Activated T-cell treated with anti-CD3 and anti-CD28 coated beads, Interleukin-2, amount 50 U/mL, for 48 hours (primary cell): ENCODE measurements at places on chromosomes 1 and 21.

GRCh38 chr1:10519016-10519417, 44.3 kb downstream of the PEX14 start:
- no peak for DNase-seq

- DNase-seq, result no peak
Measured at GRCh38 chr1:229154811-229155210, 116.1 kb upstream of the RAB4A start.

DNA sequence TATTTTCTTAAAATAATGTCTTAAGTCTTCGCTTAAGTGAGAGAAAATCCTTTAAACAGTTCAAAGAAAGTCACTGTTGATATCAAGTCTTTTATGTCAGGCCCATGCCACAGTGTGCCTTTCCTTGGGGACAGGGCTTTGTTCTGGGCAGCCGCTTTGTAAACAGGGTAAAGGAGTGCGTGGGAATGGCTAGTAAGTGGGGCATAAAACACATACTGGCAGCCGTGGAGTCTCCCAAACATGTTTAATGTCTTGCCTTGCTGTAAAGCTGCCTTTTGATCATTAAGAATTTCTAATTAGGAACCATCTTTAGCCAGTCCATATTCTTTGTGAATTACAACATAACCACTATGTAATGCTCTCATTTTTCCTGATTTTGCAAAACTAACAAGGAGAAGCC, 99.7 kb downstream of the PHTF1 start:
- no peak for DNase-seq

GRCh38 chr21:37415939-37416338, 49.4 kb downstream of the DYRK1A start:
- DNase-seq, result no peak

- DNase-seq, result no peak
Measured at GRCh38 chr1:204714861-204715511, 29.4 kb upstream of the LRRN2 start.

GRCh38 chr1:14926818-14927575, 226.6 kb upstream of the TMEM51 start:
- no peak for DNase-seq

- peak; percentile 36 for DNase-seq
Measured at GRCh38 chr1:99004254-99004860, 304 bp downstream of the PLPPR5 start.

GRCh38 chr1:165954940-165955339, 127.5 kb downstream of the UCK2 start:
- no peak for DNase-seq

DNA sequence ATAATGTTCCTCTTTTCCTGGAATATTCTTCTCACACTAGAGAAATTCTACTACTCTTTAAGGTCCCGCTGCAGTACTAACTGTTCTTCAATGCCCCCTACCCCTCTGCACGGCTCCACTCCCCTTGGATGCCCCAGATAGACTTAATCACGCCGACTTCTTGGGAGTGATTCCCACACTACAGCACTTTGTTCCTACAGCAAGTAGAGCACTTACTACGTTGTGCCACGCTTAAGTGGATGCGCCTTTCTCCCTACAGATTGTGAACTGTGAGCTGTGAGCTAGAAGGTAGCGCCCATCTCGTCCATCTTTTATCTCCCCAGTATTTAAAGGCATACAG, 2.2 kb downstream of the ZNF436 start:
- no peak for DNase-seq

DNA sequence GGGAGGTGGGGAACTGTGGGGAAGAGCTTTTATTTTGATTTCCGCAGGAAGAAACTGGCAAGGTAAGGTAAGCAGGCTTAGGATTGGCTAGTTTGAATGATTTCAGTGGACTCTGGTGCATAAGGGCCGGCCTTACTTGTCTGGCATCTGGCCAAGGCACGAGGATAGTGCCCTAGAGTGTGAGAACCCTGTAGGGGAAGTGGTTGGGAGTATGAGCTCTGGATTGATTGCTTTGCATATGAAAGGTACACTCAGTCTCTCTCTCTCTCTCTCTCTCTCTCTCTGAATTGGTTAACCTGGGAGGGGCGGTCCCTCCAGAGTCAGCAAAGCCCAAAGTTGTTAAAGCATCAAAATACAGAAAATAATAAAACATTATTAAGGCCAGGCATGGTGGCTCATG, 463.0 kb downstream of the SIPA1L2 start:
- no peak for DNase-seq

GRCh38 chr1:44405031-44405797, at the start of gene RNF220:
RNF220 (plus strand) TSS chr1:44405255.
- peak; percentile 52 for DNase-seq

DNA sequence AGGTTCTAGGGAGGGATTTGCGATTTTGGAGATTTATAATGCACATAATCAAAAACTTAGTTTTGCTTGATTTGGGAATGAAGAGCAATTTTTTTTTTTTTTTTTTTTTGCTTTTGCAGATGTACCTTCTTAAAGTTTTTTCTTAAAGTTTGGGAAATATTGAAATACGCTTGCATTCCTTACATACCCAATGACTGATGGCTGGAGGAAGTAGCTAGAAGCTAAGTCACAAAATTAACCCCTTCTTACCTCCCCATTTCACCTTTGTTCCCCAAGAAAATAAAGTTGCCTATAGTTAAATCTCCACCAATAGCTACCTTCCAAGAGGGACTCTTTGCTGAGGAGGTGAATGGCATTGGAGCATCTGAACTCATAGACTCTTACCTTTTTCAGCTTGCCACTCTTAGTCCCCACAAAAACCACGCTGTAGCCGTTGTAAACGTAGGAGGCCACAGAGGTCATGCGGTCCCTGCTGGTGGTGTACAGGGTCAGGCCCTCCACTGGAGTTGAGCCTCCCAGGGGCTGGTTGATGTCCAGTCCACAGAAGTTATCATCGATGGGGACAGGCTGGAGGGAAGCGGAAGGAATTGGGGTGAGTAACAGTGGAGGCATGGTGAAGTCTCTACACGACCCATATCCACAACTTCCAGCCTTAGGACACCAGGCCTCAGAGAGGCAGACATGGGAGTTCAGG, 34.1 kb downstream of the PLXNA2 start:
- no peak for DNase-seq

GRCh38 chr1:78005755-78006154, 1.0 kb downstream of the DNAJB4 start:
- no peak for DNase-seq

DNA sequence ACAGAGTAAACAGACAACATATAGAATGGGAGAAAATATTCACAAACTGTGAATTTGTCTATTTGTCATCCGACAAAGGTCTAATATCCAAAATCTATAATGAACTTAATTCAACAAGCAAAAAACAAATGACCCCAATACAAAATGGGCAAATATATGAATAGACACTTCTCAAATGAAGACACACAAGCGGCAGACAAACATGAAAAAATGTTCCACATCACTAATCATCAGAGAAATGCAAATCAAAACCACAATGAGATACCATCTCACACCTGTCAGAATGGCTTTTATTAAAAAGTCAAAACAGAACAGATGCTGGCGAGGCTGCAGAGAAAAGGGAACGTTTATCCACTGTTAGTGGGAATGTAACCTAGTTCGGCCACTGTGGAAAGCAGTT, 72.7 kb downstream of the SMYD3 start:
- no peak for DNase-seq

- no peak for DNase-seq
Measured at GRCh38 chr21:37658121-37658816, 258.0 kb downstream of the KCNJ6 start.

DNA sequence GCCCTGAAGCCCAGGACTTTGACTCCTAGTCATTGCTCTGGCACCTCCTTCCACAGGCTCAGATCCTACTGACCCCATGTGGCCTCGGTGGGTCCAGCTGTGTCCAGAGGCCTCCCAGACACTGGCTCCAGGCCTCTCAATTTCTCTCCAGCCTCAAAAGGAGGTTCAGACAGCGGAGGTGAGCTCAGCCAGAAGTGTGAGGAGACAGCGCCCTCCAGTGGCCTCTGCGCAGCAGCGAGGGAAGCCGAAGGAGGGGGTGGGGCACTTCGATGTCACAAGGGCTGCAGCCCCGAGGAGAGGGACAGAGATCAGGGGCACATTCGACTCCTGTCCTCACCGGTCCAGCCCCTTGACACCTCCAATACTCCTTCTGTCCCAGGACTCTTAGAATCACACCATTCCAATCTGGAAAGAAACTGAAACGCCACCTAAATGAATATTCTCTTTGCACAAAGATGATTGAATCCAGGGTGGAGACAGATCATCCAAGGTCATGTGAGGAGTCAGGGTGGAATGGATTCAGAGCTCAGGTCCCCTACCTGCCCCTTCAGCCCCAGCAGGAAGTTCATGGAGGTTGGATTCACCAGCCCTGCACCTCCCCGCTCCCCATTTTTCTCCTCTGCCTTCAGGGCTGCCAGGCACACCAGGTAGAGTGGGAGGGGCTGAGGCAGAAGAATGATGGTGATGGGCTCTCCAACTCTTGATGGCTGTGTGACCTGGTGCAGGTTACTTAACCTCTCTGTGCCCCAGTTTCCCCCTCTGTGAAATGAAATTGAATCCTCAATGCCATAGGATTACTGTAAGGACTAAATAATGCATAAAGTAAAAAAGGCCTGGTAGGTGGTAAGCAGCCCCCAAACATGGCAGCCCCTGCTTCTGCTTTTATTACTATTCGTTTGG, 34.8 kb upstream of the ZBTB40 start:
- DNase-seq, result peak; percentile 86

DNA sequence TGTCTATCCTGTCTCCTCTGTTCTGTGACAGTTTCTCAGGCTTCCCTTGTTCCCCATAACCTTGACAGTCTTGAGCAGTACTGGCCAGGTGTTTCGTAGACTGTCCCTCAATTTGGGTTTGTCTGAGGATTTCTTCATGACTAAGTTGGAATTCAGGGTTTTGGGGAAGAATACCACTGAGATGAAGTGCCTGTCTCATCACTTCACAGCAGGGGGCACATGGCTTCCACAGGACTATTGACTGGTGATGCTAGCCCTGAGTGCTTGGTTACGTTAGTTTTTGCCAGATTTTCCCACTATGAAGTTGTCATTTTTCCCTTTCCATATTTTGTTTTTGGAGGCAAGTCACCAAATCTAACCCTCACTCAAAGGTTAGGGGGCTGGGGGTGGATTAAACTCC, 45.7 kb downstream of the CDCP2 start:
- no peak for DNase-seq

GRCh38 chr1:226870401-226871279, at the start of gene PSEN2:
PSEN2 (plus strand) TSS chr1:226870616; CDS start chr1:226881908, 11,292 bp downstream.
- peak; percentile 81 for DNase-seq

DNA sequence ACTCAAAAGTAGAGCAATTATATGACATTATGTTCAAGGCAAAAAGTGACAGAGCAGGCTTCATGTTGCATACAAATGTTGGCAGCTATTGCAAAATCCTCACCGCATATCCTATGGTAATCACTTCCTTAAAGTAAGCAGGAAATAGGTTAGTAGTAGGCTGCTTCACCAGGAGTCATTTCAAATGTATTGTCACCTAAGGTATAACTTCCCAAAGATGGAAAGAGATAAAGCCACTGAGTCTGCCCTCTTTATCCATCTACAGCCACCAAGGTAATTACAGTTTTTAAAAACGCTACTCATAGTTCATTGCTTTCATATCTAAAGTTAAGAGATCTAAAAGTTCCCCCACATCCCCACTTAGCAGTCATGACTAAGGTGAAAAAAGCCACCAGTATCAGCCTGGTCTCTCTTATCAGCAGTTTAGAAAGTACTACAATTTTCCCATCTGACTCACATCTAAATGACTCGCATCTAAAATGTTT, 31.6 kb upstream of the UBE2U start:
- DNase-seq, result no peak
